ENCODE measurements at places on chromosomes 2 and 18.

DNA sequence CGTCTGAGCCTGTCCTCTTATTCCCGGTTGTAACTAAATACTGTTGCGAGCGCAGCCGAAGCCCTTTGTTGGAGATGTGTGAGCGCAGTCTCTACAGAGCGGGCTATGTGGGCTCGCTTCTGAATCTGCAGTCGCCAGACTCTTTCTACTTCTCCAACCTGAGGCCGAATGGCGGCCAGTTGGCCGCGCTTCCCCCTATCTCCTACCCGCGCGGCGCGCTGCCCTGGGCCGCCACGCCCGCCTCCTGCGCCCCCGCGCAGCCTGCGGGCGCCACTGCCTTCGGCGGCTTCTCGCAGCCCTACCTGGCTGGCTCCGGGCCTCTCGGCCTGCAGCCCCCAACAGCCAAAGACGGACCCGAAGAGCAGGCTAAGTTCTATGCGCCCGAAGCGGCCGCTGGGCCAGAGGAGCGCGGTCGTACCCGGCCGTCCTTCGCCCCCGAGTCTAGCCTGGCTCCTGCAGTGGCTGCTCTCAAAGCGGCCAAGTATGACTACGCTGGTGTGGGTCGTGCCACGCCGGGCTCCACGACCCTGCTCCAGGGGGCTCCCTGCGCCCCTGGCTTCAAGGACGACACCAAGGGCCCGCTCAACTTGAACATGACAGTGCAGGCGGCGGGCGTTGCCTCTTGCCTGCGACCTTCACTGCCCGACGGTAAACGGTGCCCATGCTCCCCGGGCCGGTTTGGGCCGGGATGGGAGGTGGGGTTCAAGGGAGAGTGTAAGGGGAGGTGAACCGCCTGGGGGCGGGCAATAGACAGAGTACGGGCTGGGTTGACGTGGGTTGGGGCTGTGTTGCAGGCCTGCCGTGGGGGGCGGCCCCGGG is at the start of gene HOXD12:
HOXD12 (plus strand) TSS at position 68 of the 819 bp plus-strand sequence; CDS start at position 75, 7 bp downstream.
- no peak for DNase-seq

DNA sequence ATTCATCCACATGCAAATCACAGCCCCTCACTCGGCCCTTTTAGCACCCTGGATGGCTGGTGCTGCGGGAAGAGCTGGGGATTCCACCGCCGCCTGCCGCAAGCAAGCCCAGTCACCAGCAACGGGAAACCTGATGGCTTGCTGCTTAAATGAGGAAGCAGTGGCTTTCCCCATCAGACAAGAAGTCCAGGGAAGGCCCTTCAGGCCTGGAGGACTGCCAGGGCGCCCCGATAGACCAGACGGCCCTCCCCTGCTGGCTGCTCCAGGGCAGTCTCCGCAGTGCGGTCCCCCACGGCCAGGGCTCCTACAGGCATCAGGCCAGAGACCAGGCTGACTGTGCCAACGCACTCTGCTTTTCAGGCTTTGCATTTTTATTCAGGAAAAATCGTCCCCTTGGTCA is 439.1 kb downstream of the EIPR1 start:
- DNase-seq = no peak

GRCh38 chr2:27584597-27584996 is 1.8 kb downstream of the ZNF512 start:
- DNase-seq = no peak

GRCh38 chr2:184628051-184628450 is 29.7 kb downstream of the ZNF804A start:
- no peak for DNase-seq

DNA sequence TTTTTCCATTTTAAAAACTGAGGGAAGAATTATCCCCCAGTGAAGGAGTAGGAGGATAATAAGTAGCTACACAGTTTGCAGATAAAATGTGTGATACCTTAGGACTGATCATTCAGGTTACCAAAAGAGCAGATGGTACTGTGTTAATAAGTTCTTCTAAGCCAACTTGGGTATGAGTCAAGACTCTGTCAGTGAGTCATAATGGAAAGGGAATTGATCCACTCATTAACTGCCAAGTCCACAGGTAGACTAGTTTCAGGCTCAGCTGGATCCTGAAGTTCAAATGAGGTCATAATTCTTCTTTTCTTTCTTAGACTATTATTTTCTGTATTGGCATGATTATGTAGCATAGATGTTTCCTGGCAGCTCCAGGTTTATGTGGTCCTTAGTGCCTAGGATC is 142.4 kb upstream of the ALPP start:
- DNase-seq = no peak

DNA sequence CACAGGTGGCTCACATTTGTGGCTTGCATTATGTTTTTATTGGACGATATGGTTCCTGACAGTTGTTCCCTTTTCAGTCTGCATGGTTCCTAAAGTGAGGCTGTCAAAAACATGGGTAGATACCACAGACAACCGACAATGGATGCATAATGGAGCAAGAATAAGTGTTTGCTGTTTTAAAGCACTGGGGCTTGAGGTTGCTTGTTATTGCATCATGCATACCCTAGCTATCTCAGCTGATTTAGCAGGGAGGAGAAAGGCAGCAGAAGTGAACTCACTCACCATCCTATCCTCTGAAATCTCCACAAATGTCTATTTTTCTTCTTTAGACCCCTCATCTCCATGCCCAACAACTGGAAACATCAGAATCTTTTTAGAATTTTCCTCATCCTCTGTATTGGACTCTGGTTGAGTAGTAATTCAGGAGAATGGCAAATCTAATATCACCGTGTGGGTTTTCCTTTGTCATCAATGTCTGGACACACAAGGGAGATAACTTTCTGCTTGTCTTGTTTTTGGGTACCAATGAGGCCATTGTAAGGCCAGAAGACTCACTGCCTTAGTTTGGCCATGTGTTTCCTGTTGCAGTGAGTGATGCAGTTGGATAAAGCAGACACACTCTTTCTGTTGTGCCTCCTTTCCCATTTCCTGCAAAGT is 46.7 kb downstream of the FBXO48 start:
- no peak for DNase-seq

DNA sequence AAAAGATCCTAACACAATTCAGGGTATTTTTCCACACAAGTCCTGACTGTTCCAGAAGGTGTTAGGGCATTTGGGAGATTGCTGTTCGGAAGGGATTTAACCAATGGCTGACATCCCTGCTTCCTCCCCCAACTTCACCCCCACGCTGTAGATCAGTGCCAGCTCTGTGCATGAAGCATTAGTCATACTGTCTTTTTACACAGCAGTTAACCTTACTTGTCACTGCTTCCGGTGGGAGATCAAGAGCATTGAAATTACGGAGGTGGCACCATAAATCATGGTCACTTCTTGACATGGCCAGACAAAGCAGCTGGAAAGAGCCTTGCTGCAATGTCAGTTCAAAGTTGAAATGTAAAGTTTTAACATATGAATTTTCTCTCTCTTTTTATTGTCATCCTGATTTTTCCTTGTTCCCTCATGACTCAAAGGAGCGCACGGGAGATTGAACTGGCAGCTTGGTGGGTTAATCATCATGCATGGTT is 70.2 kb downstream of the HRH4 start:
- no peak for DNase-seq
